ENCODE measurements at places on chromosomes 11 and 22.

GRCh38 chr22:21660904-21661303 is 4.9 kb upstream of the PPIL2 start:
- no peak for DNase-seq

DNA sequence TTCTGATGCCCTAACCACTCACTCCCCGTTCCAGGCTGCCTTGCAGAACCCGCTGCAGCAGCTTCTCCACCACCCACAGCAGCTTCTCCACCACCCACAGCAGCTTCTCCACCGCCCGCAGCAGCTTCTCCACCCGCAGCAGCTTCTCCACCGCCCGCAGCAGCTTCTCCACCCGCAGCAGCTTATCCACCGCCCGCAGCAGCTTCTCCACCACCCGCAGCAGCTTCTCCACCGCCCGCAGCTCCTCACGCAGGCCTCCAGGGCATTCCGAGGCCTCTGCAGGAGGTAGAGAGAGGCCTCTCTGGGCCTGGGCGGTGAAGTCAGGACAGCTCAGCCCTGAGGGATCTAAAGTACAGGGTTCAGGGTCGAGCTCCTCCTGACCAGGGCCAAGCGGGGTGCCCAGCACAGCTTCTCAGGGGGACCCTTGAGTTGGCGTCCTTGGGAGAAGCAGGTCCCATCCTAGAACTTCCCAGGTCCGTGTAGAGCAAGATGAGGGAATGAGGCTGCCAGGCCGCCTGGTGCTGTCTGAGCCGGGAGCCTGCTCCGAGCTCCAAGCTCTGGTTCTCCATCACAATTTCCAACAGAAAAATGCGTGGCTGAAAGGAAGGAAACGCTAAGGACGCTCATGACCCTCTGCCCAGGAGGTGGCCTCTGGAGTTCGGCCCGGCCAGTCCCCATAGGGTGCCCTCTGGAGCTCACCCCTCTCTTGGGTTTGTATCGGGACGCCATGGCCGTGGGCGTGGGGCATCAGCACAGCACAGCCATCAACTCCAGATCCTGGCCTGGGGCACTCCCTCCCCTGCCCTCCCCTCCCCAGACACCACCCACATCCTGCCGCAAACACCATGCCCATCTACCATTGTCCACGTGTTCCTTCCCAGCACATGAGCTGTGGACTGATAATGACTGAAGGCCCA is 528.6 kb downstream of the BRD1 start:
- DNase-seq, result no peak

DNA sequence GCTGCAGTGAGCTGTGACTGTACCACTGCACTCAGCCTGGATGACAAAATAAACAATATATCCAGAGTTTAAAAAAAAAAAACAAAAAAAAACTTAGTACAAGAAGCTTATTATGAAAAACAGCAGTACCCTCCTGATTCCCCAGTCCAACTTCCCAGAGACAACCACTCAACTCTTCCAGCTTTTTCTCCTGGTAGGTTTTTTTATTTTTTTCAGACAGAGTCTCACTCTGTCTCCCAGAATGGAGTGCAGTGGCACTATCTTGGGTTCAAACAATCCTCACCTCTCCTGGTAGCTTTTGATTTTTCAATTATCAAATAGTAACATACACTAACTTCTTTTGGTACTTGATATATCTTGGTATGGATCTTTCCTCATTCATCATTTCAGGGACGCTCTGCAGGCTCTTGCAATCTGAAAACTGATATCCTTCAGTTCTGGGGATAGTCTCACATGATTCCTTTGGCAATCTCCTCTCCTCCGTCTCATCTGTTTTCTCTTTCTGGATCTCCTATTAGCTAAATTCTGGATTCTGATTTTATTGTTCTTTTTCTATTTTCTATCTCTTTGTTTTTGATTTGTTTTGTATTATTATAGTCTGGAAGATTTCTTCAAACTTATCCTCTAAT is 44.9 kb downstream of the ALG9 start:
- no peak for DNase-seq

DNA sequence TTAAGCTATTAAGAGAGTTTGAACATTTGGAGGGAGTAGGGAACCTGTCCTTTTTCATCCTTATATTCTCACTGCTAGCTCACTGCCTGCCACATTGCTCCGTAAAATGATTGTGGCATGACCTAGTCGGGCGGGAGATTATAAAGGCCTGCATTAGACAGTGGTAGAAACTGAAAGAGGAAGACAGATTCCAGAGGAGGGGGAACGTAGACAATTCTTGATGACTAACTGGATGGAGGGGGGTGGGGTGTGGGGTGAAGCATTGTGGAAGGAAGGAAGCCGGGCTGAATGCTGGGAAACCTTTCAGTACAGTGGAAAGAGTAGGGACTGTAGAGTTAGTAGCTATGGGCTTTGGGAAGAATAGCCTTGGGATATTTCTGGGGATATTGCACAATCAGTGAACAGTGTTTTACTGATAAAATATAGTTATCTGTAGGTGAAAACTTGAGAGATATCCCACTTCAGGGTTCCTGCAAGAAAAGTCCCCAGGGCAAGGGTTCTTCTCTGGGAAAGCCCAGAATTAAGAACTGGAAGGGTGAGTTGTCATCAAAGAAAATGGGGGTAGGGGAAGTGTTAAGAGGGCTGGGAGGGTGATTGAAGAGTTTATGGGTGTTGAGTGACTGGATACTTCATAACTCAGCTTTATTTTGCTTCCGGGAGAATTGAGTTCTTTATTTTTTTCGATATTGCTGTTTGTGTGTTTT is 2.1 kb downstream of the MED15 start:
- DNase-seq, result no peak

- no peak for DNase-seq
Observed at GRCh38 chr11:92696076-92696475, 273.4 kb upstream of the MTNR1B start.

DNA sequence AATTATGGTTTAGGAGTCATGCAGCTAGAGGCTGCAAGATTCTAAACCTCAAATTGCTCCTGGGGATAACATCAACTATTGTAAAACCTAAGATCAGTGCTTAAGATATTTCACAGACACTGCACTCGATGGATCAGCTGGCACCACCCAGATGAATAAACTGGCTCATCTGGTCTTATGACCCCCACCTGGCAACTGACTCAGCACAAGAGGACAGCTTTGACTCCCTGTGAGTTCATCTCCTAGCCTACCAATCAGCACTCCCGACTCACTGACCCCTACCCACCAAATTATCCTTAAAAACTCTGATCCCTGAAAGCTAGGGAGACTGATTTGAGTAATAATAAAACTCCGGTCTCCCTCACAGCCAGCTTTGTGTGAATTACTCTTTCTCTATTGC is 782 bp upstream of the TTC12 start:
- no peak for DNase-seq

DNA sequence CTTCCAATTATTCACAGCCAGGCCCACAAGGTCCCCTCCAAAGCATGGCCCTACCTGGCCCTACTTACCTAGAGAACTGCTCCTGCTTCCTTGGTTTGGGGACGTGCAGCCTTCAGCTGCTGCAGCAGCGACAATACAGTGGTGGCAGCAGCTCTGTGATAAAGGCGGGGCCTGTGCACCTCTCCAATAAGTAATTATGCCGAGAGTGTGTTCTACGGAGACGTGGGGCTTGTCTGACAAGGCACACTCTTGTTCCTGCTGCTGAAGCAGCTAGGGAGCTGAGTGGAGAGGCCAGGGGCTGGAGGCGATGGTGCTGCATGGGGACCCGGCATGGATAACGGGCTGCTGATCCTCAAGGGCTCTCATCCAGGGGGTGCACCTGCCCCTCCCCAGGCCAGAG is 98.0 kb upstream of the THY1 start:
- no peak for DNase-seq

- no peak for DNase-seq
Observed at GRCh38 chr22:45094825-45095224, 68.9 kb upstream of the NUP50 start.

GRCh38 chr11:116698080-116698479 is 74.7 kb downstream of the BUD13 start:
- DNase-seq, result no peak

- no peak for DNase-seq
Observed at GRCh38 chr11:119028346-119029068, 2.2 kb downstream of the SLC37A4 start.

DNA sequence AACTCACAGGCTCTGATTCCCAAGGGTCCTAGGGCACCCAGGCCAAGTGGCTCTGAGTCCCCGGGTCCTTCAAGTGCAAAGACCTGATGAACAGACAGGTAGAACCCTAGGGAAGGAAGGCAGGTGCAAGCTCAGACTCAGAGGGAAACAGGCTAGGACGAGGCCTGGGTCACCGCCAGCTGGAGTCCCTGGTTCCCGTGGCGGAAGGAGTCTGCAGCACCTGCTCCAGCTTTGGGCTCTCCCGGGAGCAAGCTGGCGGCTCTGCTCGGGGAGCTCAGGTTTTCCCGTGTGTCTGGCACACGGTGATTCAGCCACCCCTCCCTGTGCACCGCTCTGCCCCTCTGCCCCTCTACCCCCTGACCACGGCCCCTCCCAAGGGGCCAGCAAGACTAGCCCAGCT is 59.8 kb downstream of the WNT7B start:
- DNase-seq, result peak; percentile 63

DNA sequence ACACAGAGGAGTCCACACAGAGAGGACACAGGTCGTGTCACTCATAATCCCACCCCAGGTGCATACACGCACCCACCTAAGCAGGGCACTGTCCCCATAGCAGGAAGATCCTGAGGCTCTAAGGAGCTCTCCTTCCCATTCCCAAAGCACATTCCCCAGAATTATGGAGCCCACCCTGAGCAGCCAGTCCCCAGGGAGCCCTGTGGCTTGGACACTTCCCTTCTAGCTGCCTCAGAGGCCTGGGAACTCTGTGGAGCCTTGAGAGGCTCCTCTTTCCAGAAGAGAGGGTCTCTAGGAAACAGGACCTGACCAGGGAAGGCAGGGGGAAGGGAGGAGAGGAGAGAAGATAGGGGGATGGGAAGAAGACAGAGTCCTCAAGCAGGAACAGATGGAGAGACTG is 29.8 kb downstream of the ARHGEF17 start:
- no peak for DNase-seq

- DNase-seq, result no peak
Observed at GRCh38 chr11:105767931-105768330, 158.1 kb downstream of the GRIA4 start.

DNA sequence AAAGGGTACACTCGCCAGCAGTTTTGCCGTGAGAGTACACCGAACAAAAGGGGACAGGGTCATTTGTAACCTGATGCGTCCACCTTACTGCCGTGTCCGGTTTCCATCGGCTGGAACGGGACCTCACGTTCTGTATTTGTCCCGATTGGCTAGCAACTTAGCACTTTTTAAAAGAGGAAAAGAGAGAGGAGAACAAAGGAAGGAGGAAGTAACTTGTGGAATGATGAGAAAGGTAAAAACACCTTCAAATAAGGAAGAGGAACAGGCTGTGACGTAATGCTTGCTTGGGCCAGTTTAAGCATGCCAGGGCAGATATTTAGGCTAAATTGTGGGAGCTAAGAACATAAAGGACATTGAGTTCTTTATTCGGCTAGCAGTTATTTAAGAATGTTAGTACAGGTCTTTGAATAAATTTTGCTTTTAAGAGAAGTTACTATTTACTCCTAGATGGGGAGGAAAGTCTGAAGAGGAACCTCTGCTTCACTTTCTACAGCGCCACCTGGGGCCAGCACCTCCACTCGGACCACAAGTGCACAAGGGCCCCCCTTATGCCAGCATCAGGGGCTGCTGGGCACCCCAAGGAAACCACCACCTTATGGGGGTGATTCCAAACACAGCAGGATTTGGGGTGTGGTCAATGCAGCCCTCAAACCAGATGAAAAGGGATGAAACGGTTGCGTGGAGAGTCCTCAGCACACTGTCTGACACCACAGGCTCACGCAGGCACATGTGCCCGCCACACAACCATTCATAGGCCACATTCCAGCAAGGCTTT is 5.8 kb downstream of the ARSA start:
- DNase-seq, result no peak

DNA sequence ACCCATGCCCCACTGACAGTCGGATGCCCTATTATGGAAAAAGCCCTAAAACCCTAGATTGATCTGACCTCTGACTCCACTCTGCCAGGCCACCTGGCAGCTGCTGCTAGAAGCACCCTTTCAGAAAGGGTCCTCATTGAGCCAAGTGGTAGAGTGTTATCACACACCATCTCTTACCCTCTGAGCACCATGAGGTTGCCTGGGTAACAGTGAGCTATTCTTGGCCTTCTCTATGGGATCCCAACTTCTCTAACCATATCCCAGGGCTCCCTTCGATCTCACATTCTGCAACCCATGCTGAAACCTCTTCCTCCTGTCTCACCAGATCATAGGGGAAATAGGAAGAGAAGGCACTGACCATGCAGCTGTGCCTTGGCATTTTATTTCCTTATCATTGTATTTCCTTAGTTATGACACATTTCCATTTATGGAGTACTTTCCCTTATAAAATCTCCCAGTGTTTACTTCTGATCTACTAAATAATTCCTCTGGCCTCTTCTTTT is 52.7 kb downstream of the MPPED2 start:
- DNase-seq, result no peak

DNA sequence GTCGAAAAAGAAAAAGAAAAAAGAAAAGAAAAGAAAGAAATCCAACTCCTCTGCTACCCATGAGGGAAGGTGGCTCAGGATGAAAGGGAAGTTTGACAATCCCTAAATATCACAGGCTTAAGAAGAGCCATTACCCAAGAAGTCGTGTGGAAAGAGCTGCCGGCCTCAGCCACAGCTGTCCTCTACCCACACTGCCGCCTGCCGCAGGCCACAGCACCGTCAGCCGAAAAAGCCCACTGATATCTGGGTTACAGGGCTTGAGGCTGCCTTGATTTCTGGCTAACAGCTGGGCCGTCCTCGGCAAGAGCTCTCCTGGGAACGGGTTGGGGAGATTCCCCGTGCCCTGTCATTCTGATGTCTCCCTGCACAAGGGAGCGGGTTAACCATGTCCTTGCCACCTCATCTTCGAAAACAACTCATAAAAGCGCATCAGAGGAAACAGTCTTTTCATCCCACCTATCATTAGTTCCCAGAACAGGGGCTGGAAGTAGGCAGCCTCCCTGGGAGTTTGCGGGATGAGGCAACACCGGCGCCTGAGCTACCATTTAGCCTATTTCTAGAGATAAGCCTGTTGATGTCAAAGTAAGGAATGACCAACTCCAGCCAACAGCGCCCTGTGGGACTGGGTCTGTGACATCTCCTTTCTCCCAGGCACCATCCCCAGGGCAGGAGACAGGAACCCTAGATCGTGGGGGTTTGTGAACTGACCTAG is 21.8 kb upstream of the SNX32 start:
- no peak for DNase-seq

DNA sequence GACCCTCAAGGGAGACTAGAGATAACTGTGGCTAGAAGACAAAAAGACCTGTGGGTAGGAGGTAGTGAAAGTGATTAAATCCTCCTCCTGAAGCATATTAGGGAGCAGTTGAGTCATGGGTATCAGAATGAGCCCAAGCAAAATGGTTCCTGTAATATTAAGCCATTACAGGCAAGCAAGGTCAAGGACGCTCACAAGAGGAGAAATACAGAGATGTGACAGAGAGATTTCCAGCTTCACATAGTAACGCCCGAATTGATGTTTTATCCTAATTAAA is 77.7 kb downstream of the FAM76B start:
- DNase-seq, result no peak

DNA sequence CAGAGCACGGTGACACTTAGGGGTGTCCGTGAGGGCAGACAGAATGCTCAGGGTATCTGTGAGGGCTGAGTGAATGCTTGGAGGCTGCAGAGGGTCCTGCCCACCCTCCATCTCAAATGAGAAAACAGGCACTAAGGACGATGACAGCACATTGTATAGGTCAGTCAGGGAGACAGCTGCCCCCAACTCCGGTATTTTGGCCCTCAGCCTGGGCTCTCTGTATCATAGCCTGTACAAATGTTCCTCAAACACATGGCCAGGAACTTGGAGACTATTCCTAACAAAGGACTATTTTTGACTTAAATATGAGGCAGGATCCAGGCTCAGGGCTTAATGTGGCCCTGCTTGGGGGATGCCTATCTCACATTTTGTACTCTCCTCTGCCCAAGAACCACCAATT is 145.4 kb downstream of the OPCML start:
- no peak for DNase-seq
